ENCODE measurements at places on chromosomes 2 and 18.

DNA sequence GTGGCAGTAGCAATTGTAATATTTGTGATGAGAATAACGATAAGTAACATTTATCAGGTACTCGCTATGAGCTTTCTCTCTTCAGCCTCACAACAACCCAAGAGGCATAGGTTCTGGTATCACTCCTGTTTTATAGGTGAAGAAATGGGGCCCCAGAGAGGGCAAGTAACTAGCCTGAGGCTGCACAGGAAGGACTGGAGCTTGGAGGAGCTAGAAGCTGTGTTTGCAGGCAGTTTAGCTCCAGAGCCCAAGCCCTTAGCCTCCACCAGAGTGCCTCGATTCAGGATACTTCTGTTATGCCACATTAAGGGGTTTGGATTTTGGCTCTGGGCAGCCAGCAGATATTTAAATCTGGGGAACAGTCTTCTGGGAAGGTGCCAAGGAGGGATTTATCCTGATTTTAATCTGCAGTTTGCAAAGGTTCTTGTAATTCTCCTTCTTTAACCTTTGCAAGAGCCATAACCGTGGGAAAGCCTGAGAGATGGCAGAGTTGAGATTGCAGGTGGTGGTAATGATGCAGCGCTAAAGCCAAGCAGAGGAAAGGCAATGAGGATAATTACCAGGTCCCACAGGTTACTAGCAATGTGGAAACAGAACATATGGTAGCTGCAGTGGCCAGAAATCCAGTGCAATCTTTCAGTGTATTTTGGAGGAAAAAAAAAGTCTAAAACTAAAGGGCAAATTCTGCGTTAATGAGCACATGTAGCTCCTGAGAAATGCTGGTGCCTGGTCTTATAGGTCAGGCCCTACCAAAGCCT, 9.1 kb downstream of the MOCOS start:
- DNase-seq, result no peak

GRCh38 chr2:71706836-71707235, 253.5 kb downstream of the DYSF start:
- DNase-seq, result no peak

DNA sequence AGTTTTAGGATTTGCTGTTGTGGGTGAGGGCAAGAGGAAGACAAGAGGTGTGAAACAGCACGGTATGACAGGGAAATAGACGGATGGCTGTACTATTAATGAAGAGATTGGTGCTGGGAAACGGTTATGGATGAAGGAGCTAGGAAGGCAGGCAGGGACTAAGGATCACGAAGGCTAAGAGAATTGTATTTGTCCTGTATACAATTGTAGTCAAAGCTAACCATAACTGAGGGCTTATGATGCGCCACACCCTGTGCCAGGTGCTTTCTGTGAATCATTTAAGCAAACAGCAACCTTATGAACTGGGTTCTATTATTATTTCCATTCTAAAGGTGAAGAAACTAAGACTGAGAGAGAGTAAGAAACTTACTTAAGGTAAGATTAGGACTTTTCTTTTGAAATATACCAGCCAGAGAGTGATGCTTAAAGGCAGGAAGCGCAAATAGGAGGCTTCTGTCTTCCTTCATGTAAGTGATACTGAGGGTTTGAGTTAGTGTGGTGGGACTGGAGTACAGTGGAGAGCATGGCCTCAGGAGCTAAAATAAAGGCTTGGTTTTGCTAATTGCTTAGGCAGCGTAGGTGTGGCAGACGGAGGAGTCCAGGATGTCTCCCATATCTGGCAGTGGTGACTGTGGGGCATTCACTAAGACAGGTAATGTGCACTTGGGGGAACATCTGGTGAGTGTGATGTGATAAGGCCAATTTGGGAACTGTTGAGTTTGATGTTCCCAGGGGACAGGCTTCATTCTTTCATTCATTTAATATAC, 85.8 kb downstream of the PLEKHM3 start:
- no peak for DNase-seq

DNA sequence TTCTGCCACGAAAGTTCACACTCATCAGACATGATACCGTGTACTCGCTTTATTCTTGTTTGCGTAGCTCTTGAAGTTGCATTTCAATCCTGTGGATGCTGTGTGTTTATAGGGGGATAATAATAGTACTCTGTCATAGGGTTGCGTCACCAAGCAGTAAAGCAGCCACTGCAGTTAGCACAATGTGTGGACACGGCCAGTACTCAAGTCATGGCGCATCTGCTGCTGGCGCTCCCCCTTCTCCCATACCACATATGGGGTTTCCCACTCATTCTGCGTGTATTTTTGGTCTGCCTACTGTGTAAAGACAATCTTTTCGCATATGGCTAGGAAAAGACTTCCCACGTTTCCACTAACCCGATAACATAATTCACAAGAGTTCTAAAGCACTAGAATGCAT, 2.1 kb upstream of the ZBTB14 start:
- DNase-seq, result no peak

GRCh38 chr2:169761970-169762292, 28.3 kb downstream of the KLHL23 start:
- no peak for DNase-seq

- no peak for DNase-seq
These were observed 33.4 kb downstream of the SFXN5 start for GRCh38 chr2:73037947-73038585.

GRCh38 chr2:75474115-75474514, 86.6 kb downstream of the EVA1A start:
- no peak for DNase-seq

DNA sequence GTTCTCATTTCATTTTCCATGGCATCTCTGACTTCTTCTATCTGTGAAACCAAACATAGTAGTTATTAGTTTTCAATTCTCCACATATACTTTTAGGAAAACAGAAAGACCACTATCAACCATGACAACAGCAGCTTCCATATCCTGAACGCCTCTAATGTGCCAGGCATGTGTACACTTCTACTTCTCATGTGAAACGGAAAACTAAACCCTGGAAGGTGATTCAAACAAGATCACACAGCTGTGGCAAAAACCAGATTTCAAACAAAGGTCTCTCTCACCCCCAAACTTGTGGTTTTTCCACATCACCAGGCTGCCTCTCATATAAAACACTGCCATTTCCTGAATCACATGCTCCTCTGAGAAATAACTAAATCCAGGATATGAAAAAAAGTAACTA, 41.8 kb downstream of the PTCD3 start:
- no peak for DNase-seq

DNA sequence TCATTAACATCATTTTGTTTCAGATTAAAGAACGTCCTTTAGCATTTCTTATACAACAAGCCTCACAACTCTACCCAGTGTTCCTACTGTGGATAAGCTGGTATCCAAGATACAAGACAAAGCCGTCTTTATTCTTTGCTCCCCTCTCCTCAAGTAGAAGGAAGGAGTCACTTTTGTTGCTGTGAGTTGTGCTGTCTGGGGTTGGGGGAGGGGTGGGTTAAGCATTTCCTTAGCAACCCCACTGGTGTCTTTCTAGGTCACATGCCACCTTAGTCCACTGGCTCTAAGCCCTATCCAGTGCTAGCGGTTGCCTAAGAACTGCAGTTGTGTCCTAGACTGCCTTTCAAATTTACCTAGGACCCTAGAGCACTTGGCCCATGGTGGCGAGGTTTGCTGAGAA, 155.6 kb upstream of the PIEZO2 start:
- no peak for DNase-seq

GRCh38 chr2:138244501-138244925, 257.1 kb upstream of the SPOPL start:
- DNase-seq, result no peak

DNA sequence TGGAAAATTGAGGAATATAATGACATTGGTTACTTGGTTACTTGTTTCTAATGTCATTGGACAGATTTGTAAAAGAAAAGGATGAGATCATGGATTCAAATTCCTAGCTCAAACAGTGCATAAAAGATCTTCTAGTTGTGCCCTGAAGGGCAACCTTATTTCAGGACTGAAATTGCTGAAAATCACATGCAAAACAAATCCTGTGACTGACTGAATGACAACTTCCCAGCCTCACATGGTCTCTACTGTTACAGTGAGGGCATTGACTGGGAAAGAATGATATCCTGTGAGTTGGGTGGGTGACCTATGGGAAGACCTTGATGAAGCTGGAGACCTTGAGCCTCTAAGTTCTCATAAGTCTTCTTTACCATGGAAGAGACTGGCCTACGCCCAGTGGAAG, 90.4 kb upstream of the HAAO start:
- no peak for DNase-seq

DNA sequence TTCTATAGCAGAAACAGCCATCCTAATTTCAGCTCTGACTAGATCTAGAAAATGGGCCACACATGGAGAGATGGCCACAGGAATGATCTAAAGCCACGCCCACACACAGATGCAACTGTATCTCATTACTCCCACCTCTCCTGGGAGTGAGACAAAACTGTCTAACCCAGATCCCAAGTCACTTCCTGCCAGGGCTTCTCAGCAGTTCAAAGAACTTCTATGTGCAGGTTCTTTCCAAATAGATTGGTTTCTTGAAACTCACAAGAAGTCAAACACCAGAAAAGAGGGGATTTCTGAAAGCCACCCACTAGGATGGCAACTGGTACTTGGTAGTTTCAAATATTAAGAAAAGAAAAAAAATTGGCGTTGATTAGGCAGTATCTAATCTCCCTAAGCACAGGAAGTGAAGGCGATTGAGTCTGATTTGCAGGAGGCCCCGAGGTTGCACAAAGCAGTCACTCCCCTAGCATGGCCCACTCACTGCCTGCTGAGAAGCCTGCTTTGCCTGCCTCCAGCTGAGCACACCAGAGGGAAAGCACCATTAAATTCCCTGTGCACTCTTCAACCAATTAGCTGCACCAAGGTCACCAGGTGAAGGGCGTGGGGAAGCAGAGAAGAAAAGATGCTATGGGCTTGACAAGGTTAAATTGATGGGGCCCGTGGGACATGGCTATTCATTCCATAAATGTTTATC, 51.1 kb downstream of the PAPOLG start:
- DNase-seq, result no peak

- DNase-seq, result no peak
These were observed 470.7 kb upstream of the ZEB2 start for GRCh38 chr2:144990661-144991060.

DNA sequence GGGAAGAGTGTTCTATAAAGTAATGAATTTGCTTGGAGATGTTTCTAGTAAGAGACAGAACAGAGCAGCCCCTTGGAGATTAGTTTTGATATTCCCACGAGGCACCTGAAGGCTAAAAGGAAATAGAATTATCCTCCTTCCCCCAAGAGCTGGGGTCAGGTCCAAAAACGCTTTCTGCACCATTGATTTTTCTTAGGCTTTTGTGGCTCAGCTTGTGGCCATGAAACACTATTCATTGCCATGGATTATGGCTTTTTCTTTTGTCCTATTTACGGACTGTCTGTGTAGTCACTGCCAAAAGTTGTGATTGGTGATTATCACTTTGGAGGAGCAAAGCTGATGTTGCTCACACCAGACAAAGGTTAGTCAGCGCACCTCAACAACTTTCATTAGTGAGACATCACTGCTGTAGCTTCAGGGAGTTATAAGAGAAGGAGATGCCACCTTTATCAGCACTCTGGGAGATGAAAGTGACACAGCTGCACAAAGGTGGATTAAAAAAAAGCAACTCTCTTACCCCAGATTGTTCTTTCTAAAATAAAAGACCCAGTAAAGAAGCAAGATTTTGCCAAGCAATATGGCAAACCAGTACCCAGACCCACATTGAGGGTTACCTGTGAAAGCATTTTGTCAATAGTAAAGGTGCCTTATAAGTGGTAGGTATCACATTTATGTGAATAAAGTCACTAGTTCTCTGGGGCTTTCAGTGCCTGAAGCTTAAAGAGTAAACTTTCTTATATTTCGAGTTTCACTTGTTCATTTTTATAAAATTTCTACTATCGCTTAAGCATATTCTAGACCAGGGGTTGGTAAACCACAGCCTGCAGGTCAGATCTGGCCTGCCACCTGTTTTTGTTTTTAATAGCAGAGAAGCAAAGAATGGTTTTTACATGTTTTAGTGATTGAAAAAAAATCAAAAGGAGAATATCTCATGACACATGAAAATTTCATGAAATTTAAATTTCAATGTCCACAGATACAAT, 10.6 kb downstream of the CXCR4 start:
- no peak for DNase-seq

GRCh38 chr2:29011418-29012060, 30.4 kb downstream of the TOGARAM2 start:
- peak; percentile 62 for DNase-seq

DNA sequence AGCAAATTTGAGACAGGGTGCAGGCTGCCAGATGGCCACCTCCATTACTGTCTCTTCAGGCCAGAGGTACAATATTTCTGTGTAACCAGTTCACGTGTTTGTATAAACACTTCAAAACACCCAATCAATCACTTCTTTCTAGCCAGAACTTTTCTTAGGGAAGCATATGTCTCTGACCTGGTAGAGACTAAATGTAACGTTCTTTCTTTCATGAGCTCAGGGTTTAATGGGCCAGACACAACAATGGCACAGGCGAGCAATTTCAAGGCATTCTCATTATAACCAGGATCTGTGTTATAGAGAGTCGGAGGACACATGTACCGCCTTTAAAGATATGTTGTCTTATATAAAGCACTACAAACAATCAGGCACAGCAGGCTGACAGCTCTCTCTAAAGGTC, 1846.4 kb upstream of the PIK3C3 start:
- DNase-seq, result no peak

DNA sequence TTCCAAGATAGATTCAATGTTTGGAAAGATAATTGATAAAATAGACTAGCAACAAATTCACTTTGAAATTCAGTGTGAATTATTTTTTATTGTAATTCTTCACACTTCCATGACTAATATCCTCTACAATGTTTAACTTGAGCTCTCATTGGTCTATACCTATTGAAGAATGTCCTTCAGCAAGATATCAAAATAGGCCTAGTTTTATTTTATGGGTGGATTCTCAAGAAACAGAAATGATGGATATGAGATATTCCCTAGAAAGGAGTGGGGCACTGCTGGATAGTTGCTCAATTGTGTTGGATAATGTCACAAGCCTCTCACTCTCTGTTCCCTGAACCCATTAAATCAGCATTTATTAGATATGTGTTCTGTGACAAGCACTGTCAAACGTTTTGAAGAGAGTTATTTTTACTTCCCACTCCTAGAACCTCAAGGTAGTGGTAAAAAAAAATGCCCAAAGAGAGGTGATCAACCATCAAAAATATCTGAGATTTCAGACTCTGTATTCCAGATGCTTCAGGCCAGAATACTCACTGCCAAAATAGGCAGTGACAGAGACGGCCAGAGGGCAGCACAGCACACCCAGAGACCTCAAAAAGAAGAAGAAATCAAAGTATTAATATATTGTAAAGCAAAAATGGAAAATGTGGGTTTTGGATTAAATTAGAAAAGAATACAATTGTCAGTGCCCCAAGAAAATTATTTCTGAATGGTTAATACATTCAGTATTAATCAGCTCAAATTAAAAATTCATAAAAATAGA, 87.5 kb downstream of the TRIB2 start:
- no peak for DNase-seq

DNA sequence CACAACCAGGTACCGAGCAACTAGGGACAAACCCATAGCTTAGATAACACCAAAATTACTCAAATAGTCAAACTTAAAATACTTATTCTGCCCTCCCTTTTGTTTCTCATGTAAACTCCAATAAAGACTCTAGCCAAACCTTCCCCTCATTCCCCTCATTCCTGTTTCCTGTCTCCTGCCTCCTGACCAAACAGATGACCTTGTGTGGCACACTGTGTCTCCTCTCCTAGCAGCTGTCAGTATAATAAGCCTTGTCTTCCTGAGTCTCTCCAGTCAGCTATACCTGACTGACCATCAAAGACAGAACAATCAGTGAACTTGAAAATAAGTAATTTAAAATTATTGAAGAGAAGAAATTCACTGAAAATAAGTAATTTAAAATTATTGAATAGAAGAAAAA, 14.3 kb downstream of the SULT1C4 start:
- DNase-seq, result no peak
